ENCODE measurements at places on chromosomes 2 and 18. TPM values are rescaled to one million over a fixed set of nuclear protein-coding genes. Genes with fewer than 3 reads are reported as not detected.
A peak's percentile ranks its signal among the peaks of the same experiment; 100 is the strongest.

The DYNAP gene
- not detected for total RNA-seq

The MALT1 gene
- total RNA-seq = 85.1 TPM

The VWC2L gene
- total RNA-seq = under 0.01 TPM

The GNLY gene
- total RNA-seq = not detected

The TIMM21 gene
- total RNA-seq = 20.7 TPM

The NFU1 gene
- total RNA-seq = 56.4 TPM

The GULP1 gene
- 118 TPM for total RNA-seq

DNA sequence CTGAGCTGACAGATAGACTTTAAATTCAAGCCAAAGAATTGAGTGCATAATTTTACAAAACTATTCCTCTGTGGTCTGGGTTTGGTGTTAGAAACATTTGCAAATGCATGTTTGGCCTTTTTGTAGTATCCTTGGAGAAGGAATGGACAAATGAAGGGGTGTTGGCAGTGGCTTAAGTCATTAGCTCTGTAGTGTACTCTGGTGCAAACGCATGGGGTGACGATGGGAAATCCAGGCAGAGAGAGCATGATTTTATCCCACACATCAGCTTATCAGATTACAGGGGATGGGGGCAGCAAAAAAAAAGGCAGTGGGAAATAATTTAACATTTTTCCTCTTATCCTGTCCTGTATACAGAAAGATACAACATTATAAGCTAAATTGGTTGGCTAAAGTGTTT lies 320.6 kb downstream of the ZNF516 start:
- no peak for DNase-seq

DNA sequence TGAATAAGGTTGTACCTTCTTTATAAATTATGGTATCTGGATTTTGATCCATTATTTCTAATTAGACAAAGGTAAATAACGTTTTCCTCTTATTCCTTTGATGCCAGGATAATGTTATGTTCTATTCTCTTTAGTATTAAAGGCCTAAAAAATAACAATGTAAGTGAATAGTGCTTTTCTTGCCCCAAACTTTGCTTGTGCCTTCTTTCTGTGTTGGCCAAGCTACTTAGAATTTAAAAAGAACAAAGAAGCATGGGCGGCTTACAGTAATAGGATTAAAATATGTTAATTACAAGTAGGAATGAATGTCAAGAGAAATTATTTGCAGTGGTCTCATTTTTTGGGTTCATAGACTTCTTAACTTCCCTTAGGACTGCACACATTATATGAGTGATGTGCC lies 105.0 kb upstream of the FSIP2 start:
- DNase-seq = no peak

DNA sequence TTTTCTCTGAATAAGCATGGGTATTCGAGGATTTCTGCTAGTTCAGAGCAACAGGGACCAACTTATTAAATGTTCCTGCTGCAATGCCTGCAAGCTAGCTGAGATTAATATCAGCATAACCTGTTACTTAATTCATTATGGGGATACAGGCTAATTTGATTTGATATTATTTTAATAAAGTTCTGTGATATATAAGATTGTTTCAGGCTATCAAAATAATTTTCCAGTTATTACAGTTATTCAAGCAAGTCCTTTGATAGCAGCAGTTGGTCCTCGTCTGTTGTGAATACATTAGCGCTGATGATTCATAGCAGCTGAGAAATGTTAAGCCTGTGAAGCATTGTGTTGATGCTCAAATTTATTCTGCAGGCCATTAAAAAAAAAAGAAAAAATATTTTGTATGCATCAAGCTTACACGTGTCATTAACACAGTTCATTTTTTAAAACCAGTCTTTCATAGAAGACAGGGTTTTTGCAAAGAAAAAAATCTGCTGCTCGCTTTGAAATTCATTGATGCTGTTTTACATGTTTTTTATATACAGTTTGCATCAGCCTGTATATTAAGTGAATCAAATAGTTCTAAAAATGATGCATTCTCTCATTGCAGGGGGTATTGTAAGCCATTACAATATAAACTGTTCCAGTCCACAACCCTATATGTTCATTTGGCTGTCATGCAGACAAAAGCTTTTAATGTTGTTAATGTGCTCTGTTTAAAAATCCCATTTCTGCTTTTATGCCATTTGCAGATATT lies 482.5 kb downstream of the BCL11A start:
- DNase-seq = no peak

- peak; percentile 39 for DNase-seq
Observed at GRCh38 chr2:95345081-95345562, 48.0 kb downstream of the KCNIP3 start.

DNA sequence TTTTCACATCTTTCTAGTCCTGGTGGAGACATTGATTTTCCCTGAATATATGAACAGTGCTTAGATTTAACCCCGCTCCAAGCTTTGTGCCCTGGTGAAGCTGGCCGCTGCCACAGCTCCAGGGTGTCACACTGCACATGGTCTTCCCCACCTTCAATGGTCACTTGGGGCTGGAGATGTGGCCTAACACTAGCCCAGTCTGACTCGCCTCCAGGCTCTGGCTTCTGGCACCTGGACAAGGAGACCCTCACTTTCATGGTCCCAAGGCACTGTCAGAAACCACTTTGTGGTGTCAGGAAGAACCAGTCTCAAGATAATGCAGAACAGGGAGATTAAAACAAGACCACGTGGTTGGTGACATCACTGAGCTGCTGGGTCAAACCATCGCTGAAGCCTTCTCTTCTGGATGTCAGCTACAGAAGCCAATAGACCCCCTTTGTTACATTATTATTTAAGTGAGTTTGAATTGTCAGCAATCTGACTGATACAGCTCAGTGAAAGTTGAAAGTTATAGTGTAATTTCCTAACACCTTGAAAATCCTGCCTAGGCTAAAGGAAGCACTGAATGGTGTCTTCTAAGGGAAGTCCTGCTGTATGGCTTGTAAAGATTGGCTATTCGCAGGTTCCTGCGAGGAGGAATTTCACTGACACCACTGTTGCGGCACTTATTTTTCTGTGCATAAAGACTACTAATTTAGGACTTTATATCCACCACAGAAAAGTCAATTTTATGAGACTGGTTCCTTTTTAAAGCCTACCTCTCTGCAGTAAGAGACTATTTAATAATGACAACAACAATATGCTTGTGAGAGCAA lies 55.0 kb upstream of the CTDP1 start:
- DNase-seq = no peak

Measured in fibroblast of villous mesenchyme (primary cell).